Panc1 (cell line): ENCODE measurements at places on chromosomes 1 and 21.
A peak's percentile ranks its signal among the peaks of the same experiment; 100 is the strongest.

DNA sequence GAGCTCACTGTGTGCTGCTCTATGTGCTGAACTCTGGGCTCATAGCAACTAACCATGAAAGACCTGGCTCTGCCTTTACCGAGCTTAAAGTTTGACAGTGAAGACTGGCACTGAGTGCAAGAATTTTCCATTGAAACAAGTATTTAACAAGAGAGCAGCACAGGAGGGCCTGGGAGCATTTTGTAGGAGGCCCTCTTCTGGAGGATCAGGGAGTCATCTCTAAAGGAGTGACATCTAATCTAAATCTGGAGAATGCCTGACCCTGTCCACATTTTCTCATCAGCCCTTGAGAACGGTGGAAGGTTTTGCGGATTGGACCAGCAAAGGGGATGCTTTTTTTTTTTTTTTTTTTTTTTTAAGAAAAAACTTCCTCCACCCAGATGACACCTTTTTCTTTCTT, 150.8 kb downstream of the ROR1 start:
- DNase-seq, result no peak

GRCh38 chr21:42040411-42041180, 30.4 kb upstream of the ZBTB21 start:
- peak; percentile 47 for DNase-seq

DNA sequence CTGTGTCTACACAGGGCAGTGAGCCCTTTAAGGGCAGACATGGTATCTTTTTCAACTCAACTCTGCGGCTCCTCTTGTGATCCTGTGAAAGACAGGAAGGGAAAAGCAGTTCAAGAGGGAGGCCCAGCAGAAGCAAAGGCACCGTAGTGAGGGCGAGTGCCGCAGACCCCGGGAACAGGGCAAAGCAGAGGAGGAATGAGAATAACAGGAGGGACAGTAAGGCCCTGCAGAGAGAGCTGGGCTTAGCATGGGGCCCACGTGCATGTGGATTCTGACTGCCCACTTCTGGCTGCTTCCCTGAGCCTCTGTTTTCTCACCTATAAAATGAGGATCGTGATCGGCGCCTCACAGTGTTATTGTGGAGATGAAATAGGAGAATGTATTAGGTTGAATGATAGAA, 409.3 kb downstream of the PTPRU start:
- DNase-seq, result no peak

DNA sequence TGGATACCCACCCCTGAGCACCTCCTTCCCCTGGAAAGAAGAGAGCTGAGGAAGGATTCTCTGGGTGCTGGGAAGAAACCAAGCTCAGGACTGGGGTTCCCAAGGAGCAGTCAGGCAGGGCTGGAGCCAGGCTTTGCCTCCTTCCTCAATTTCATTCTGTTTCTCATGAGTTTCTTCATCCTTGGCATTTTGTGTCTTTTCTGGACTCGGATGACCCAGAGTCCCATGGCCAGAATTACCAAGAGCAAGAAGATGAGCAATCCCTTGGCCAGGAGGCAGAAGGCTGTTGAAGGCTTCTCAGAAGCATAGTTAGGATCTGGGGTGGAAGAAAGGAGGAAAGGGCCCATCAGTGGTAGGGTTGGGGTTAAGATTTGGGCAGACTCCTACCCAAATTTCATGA, 2.5 kb downstream of the SLAMF9 start:
- no peak for DNase-seq

GRCh38 chr1:244439391-244440032, 12.2 kb downstream of the ADSS2 start:
- no peak for DNase-seq

DNA sequence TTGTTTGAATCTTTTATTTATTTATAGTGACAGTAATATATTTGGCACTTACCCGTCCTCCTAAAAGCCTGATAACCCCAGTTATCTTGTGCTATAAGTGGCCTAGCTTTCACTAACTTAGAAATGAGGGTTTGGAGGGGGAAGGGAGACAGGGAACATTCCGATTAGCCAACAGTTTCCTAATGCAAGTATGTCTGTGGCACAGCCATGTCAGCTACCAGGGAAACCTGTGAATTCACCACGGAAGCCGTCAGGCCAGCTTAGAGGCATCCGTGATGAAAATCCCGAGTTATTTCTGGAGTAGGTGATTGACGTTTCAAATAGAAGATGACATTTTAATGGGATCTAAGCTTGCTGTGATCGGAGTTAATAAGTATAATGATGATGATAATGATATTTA, 39.4 kb upstream of the BCL10 start:
- DNase-seq, result no peak

DNA sequence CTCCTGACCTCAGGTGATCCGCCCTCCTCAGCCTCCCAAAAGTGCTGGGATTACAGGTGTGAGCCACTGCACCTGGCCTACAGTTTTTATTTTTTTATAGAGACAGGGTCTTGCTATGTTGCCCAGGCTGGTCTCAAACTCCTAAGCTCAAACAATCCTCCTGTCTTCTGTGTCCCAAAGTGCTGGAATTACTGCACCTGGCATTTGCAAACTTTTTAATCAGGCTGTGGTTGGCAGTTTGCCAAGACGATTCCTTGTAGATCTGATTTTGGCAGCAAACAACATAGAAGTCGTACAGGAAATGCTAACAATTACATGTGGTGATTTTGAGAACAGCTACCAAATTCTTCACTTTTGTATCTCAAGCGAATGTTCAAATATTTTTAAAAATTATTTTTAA, 10.1 kb downstream of the RBP7 start:
- DNase-seq, result no peak

- no peak for DNase-seq
Measured at GRCh38 chr21:39631842-39632562, 19.3 kb downstream of the B3GALT5 start.

DNA sequence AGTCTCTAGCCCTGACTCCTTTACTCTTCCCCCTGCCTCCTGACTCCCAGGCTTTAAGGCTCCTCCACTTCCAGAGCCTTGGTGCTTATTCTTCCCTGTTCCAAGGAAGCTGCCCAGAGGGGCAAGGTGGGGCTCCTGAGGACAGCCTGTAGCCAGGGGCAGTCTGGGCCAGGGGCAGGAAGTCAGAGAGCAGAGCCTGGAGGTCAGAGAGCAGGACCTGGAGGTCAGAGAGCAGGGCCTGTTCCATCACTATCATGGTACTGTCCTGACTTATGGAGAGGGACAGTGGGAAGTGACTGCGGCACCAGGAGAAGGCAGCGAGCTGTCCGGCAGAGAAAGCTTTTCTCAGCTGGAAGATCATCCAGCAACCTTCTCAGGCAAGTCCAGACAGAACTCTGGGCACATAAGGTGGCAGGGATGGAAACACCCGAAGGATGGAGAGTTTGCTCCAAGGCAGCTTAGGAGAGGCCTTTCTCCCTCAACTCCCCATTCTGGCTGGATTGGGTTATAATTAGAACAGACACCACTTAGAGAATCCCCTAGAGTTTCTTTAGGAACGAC, 25.0 kb downstream of the PLXNA2 start:
- DNase-seq, result no peak

GRCh38 chr21:29157080-29157479, 26.6 kb downstream of the MAP3K7CL start:
- DNase-seq, result no peak

DNA sequence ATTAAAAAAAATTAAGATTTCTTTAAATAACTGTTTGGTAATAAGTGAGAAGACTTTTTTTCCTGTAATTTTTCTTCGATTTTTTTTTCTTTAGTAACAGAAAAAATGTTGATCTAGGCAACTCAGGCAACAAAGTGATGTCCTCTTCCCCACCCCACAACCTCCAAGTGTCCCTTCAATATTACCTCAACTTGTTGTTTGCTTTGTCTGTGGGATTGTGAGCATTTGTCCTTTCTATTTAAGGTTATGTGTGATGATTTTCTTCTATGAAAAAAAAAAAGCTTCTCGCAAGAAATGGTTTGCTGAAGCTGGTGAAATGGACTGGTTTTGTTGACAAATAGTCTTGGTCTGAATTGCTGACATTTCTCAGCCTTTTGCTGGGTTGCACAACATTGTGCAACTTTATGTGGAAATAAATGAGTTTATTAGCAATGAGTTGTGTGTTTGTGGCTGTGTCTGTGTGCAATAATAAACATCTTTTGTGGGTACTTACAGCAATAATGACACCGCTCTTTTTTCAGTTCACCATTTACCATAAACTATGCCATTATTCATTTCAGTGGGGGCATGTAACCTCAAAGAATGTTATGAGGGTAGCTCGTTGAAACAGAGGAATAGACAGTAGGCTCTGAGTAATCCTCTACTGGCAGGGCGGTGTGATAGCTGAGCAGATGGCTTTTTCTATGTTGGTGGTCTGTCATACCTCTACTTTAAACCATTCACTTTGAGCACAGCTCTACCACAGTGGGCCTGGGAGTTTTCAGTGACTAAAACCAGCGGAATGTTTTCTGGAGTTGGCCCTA, 218.4 kb downstream of the HLX start:
- no peak for DNase-seq

GRCh38 chr1:34681480-34682451, 73.1 kb upstream of the GJB5 start:
- peak; percentile 57 for DNase-seq

GRCh38 chr1:32063261-32063681, 9.5 kb upstream of the TMEM39B start:
- DNase-seq, result peak; percentile 48

DNA sequence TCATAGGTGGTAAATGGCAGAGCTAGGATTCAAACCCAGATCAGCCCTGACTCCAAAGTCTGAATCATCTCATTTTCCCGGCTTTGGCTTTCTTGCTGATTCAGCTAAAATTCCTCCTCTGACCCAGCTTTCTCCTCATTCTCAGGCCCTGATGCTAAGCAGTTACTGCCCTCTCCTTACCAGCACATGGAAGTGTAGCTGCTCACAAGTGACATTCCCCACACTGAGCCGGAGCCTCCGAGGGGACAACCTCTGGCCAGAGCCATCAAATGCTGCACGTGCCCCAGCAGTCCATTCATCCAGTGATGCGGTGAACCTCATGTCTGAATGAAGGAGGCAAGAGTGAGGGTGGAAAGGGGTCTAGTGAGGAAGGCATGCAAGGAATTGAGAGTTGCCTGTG, 11.1 kb downstream of the ITGA10 start:
- DNase-seq, result no peak

- DNase-seq, result no peak
Measured at GRCh38 chr1:111739194-111739924, at the start of gene INKA2. Gene INKA2 (minus strand): TSS chr1:111739395. CDS start chr1:111739242, 153 bp downstream.

- no peak for DNase-seq
Measured at GRCh38 chr1:209486861-209487593, 96.5 kb upstream of the CAMK1G start.

DNA sequence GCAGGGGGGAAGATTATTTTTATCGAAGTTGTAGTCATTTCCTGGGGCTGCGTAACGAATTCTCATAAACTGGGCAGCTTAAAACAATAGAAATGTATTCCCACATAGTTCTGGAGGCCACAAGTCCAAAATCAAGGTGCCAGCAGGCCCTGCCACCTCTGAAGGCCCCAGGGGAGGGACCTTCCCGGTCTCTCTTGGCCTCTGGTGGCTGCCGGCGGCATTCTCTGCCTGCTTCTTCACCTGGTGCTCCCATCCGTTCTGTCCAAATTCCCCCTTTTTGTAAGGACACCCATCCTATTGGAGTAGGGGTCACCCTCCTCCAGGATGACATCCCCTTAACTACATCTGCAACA, 92.8 kb downstream of the PDE9A start:
- DNase-seq, result no peak
